Stimulated activated CD8-positive, alpha-beta memory T cell treated with anti-CD3 and anti-CD28 coated beads, Interleukin-12 subunit alpha, Interleukin-12 subunit beta, amount 100 ng/mL, for 4 hours (primary cell): ENCODE measurements at places on chromosomes 6 and 20.
A peak's percentile ranks its signal among the peaks of the same experiment; 100 is the strongest.

DNA sequence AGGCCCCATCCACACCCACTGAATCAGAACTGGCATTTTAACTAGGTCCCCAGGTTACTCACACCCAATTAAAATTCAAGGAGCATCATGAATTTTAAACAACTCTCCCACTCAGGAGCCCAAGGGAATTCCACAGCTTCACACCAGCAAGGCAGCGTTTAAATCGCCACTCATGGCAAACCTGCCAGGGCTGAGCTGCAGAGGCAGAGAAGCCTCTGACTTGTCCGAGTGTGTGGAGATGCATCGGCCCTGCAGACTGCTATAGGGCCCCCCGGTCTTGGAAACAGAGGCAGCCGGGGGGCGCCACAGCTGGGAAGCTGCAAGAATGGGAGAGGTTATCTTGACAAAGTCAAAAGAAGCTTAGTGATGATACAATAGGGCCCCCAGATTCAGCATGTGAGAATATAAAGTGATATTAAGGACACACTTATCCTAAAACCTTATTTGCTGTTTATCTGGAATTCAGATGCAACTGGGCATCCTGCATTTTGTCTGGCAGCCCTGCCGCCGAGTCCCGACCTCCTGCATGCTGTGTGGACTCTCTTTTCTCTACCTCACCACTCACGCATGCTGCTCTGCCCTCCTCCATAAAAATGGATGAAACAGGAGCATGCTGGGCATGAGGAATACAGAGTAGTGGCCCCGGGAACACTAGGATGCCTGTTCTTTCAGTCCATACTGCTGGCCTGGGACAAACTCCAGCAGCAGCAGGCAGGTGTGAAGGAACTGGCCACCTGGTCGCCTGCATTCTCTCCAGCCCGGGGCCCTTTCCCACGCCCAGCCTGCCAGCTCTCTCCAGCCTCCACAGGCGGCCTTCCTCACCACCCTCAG is 126.1 kb downstream of the PXDC1 start:
- DNase-seq, result no peak

- peak; percentile 16 for DNase-seq
These were observed at the start of gene CD24 for GRCh38 chr6:106974336-106974998. CD24 (minus strand) TSS chr6:106974729; CDS start chr6:106974646, 83 bp downstream.

DNA sequence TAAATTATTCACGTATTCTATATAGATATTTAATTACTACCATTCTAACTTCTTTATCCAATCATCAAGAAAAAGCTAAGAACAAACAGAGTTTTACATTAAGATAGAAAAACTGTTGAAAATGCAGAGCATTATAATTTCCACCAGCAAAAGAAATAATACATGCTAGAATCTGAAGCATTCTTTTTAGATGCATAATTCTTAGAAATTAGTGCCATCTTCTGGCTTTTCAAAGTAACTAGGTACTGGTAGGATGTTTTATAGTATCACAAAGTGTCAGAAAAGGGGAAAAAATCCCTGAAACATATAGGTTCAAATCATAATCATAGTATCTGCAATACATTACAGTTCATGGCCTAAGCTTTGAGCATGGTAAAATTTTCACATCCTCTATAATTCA is 178.9 kb downstream of the PHF3 start:
- DNase-seq, result no peak

DNA sequence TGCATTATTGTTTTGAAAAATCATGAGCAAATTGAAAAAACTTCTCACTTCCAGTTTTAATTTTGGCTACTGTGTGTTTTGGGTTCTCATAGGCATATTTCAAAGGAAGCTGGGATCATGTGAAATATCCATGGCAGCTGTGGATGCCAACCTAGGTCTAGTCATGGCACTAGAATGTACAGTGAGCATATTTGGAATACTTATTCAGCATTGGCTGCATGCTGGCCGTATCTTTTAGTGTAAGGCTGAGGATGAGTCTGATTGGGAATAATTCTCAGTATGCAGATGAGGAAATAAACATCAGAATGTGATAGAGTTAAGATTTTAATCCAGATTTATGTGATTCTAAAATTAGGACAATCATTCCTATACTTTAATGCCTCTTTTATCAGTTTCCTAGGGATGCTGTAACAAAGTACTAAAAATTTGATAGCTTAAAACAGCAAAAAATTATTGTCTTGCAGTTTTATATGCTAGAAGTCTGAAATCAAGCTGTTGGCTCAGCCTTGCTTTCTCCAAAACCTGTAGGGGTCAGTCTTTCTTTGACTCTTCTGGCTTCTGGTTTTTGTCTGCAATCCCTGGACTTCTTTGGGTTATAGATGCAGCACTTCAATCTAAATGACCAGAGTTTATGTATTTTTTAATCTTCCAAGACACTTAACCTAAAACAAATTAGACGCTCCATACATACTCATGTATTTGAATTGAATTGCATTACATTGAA is 37.7 kb upstream of the DEFB112 start:
- no peak for DNase-seq

DNA sequence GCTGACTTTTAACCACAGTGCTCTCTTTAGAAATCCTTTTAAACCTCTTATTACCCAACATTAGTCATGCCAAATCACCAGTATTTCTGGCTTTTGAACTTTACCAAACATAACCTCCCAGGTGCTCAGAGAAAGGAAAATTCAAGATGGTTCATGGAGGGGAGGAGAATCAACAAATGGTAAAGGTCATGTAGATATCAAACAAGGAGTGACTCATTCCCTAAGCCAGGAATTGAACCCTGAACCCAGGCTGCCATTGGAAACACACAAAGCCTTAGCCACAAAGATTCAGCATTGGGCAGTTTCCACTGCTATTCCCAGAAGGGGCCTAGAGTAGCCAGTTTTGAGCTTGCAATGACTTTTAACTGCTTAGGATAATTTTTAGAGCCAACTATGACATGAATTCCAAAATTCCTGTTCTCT is 21.6 kb upstream of the ENTPD6 start:
- no peak for DNase-seq
